Activated CD4-positive, alpha-beta memory T cell treated with anti-CD3 and anti-CD28 coated beads, Interleukin-2, amount 10 ng/mL, durations not matched to agents 7 days and 5 days (primary cell): ENCODE measurements at places on chromosomes 16 and 17. TPM values are rescaled to one million over a fixed set of nuclear protein-coding genes. Genes with fewer than 3 reads are reported as not detected.

CMTR2 gene
- total RNA-seq, result 20.1 TPM

PRSS22 gene
- total RNA-seq, result not detected

EIF3CL gene
- total RNA-seq, result 42.0 TPM

DNA sequence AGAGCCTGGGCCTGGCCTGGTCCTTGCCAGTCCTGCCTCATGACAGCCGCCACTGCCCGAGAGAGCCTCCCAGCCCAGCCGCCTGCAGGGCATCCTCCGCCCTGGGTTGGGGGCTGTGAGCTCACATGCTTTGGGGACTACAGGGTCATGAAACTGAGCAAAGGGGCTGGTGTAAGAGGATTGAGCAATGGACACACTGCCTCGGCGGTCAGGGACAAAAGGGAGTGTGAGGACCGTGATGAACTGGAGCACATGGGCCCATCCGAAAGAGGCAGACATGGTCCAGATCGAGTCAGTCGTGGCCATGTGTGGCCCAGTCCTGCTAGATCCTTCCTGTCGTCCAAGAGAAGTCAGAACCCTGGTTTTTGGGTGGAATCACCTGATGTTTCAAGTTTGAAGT lies 52.3 kb downstream of the GSG1L start:
- DNase-seq, result no peak

DNA sequence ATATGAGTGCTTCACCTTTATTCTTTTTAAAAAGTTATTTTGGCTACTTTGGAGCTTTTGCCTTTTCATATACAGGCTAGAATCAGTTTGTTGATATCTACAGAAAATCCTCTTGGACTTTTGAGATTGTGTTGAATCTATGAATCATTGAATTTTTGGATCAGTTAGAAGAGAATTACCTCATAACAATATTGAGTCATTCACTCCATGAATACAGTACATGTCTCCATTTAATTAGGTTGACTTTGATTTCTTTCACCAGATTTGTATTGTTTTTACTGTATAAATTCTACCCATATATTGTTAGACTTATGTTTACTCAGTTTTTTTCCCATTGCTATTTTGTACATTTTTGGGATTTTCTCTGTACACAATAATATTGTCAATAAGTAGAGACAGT lies 54.4 kb downstream of the TAOK1 start:
- DNase-seq, result no peak
